Hematopoietic multipotent progenitor cell treated with erythropoietin and hydrocortisone succinate and interleukin-3 and kit ligand, for 6 days (in vitro differentiated cells): ENCODE measurements at places on chromosomes 1 and 21.

DNA sequence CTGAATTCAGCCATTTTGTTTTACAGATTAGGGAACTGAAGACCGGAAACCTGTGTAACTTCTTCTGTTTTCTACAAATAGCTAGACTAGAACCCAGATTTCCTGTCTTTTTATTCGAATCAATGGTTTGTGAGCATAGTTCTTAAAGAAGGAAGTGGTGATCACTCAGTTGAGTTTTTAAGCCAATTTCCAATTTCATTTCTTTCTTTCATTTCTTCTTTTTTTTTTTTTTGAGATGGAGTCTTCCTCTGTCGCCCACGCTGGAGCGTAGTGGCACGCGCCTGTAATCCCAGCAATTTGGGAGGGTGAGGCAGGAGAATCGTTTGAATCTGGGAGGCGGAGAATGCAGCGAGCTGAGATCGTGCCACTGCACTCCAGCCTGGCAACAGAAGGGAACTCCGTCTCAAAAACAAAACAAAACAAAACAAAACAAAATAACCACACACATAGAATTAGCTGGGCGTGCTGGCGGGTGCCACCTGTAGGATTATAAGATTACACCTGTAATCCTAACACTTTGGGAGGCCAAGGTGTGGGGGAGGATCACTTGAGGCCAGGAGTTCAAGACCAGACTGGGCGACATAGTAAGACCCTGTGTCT is 3.0 kb upstream of the MDM4 start:
- peak; percentile 70 for DNase-seq

GRCh38 chr1:70906800-70907199 is 140.8 kb downstream of the PTGER3 start:
- peak; percentile 55 for DNase-seq

- DNase-seq, result peak; percentile 39
Observed at GRCh38 chr1:59926381-59927123, at the start of gene CYP2J2. Gene CYP2J2, minus strand, starts transcription at chr1:59926773. Its CDS starts 27 bp downstream, at chr1:59926746.

DNA sequence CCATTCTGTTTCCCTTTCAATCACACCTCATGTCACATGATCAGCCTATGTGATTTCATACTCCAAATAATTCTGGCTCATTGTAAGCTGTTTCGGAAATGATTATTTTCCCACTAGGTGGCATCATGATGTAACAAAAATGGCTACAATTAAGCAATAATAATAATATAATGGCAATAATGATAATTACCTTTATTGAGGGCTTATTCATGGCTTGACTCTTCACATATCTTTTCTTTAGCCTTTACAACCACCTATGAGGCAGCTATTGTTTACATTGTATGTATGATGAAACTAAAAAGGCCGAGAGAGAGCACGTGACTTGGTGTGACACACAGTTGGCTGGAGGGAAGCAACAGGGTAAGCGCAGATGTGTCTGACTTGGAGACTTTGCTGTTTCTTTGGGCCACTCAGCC is 12.5 kb upstream of the KPRP start:
- peak; percentile 18 for DNase-seq

GRCh38 chr1:160179336-160179735 is 11.0 kb upstream of the CASQ1 start:
- DNase-seq, result peak; percentile 41

GRCh38 chr1:68225781-68226180 is 6.5 kb downstream of the WLS start:
- DNase-seq, result no peak

DNA sequence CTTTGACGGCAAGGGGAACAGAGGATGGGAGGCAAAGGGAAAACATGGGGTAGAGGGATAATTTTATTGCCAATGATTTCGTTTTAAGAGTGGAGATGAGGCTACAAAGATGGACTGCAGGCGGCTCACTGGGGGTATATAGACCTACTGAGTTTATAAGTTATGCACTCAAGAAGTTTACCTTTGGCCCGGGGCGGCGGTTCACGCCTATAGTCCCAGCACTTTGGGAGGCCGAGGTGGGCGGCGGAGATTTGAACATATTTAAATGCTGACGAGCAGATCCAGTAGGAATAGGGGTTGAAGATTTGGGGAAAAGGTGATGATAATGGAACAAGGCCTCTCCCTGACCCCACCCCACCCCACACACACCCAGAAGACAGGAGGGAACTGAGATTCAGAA is 8.1 kb upstream of the SLAMF9 start:
- DNase-seq, result no peak

- no peak for DNase-seq
Observed at GRCh38 chr1:50491142-50491541, 67.9 kb upstream of the DMRTA2 start.

DNA sequence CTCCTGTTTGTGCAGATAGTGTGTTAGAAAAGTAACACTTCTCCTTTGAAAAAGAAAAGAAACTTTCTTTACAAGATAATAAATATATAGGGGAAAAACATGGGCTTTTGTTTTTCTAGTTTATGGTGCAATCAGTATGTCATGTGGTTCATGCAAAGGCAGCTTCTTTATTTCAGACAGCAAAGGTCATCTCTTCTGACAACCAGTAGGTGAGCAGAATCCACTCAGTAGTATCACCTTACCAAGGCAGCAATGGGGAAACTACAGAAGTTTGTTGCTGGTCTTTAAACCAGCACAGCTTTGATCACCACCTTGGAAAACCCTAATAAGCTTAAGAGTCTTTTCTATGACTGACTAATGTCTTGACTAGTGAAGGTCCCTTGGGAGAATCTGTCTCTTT is 13.0 kb upstream of the SAMSN1 start:
- DNase-seq, result no peak

DNA sequence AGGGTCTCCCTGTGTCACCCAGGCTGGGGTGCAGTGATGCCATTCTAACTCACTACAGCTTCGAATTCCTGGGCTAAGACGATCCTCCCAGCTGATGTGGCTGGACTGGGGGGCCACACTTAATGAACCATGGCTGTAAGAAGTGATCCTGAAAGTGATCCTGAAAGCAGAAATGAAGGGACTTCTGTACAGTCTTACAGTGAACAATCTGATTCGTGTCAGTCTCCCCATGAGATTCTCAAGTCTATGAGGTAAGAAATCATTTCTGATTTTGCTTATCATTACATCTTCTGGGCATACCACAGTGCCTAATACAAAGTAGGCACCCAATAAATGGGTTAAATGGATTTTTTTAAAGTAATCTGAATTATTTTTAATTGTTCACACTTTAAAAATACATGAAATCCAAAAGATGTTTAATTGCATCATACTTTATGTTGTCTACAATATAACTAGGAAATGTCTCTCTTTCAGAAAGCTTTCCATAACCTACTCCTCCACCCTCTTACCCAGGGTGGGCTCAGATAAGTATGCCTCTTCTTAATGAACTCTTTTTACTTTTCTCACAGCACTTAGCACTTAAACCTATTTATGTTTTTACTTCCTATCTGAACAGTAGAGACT is 21.5 kb downstream of the TUT4 start:
- no peak for DNase-seq

DNA sequence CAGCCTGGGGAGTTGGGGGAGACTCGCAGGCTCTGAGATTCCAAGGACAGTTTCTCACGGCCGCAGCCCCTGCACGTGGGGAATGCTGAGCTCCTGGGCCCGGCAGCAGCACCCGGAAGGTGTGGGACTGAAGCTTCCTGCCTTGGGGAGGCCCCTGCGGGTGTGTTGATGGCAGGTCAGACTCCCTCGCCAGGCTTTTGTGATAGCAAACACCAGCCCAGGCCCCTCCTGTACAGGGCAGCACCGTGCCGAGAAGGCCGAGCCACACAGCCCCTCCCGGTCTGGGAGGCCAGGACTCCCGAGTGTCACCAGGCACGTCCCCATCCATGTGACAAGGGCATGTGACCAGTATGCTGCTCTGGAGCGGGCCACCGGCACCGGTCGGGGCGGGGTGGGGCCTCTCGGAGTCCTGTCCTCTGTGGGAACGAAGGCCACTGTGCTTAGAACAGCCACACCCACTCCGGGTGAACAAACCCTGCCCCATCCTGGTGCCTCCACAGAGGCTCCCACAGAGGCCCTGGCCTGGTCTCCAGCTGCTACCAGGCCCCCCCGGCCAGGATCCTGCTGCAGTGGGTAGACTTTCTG is 31.1 kb upstream of the ARHGEF16 start:
- DNase-seq, result no peak

GRCh38 chr1:44660176-44660575 is 14.1 kb downstream of the TMEM53 start:
- DNase-seq, result no peak
